ENCODE measurements at places on chromosomes 12 and 14. TPM values are rescaled to one million over a fixed set of nuclear protein-coding genes. Genes with fewer than 3 reads are reported as not detected.

SMCO2 gene
- 2.4 TPM for polyA plus RNA-seq

CFAP251 gene
- polyA plus RNA-seq, result 4.0 TPM

SLC10A1 gene
- not detected for polyA plus RNA-seq

ETFBKMT gene
- polyA plus RNA-seq, result 1.0 TPM

KRT5 gene
- polyA plus RNA-seq, result not detected

ESPL1 gene
- 0.33 TPM for polyA plus RNA-seq
